ENCODE measurements at places on chromosomes 7 and 10. TPM values are rescaled to one million over a fixed set of nuclear protein-coding genes. Genes with fewer than 3 reads are reported as not detected.

PLOD3 gene
- 119 TPM for total RNA-seq

STX1A gene
- total RNA-seq: 5.1 TPM

CALML5 gene
- total RNA-seq: not detected

MBL2 gene
- not detected for total RNA-seq

AKR1C8 gene
- total RNA-seq: not detected

UNCX gene
- total RNA-seq: not detected

H2AZ2 gene
- total RNA-seq: 221 TPM

NPFFR1 gene
- total RNA-seq: not detected

LRRC17 gene
- 3.3 TPM for total RNA-seq

IL6 gene
- 11.0 TPM for total RNA-seq

HECW1 gene
- not detected for total RNA-seq

TLX1 gene
- total RNA-seq: not detected

SPAM1 gene
- total RNA-seq: not detected

GHRHR gene
- total RNA-seq: not detected

NFE2L3 gene
- 52.9 TPM for total RNA-seq

SPDYE6 gene
- 0.07 TPM for total RNA-seq

ZNF138 gene
- 2.3 TPM for total RNA-seq

CALML3 gene
- total RNA-seq: not detected

AKR1C1 gene
- total RNA-seq: 0.30 TPM

GFRA1 gene
- total RNA-seq: 3.7 TPM

ASAH2 gene
- total RNA-seq: 0.64 TPM

TPK1 gene
- total RNA-seq: 17.7 TPM

CFAP69 gene
- total RNA-seq: 0.27 TPM

SPACDR gene
- 3.4 TPM for total RNA-seq

ZPBP gene
- total RNA-seq: not detected
